Stimulated activated CD4-positive, alpha-beta T cell treated with anti-CD3 and anti-CD28 coated beads, Interleukin-15, amount 100 ng/mL, for 1 hour (primary cell): ENCODE measurements at places on chromosomes 5 and 9.

DNA sequence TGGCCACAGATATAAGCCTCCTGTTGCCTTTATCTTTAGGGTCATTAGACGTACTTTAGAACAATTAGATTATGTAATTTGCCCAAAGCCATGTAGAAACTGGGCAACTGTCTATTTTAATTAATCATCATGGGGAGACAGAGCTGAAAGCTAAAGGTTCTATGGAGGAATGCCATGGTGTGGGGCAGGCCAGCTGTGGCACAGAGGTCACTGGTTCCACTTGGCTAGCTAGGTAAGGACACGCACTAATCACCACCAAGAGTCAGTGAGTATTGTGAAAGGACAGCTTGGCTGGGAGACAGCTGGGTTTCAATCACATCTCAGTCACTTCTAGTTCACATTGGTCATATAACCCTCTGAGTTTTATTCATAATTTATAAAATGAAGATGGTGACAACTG, 81.7 kb downstream of the HMHB1 start:
- DNase-seq, result no peak

GRCh38 chr9:75896193-75896592, 5.7 kb downstream of the PCSK5 start:
- DNase-seq, result no peak

GRCh38 chr5:115214541-115214940, 44.8 kb upstream of the TRIM36 start:
- no peak for DNase-seq

GRCh38 chr5:83538786-83539462, 67.4 kb downstream of the VCAN start:
- DNase-seq, result no peak
